Panc1 (cell line): ENCODE measurements at places on chromosomes 7 and 10.

- no peak for DNase-seq
Measured at GRCh38 chr7:96004578-96004977, 232.2 kb downstream of the DYNC1I1 start.

DNA sequence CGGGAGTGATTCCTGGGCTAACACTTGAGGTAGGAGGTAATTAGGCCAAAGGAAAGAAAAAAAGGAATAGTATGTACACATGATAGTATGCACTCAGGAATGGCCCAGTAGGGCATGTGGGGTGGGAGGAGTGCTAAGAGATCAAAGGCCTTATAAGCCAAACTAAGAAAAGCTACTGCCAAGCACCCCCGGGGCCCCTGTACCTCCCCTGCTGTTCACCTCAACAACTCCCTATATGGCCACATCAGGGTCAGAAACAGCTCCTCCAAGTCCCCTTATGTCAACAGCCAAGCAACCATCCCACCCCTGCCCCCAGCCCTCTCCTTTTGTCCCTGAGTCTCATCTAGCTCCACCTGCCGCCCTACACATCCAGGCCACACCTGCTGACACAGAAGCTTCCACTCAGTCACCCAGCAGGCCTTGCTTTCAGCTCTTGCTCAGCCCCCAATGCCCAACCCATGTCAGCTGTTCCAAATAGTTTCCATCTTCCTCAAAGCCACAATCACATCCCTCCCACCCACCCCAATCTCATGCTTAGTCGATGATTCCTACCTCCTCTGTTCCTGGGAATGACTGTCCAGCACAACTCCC is 80.2 kb downstream of the SORBS1 start:
- no peak for DNase-seq

GRCh38 chr10:61974601-61975390 is 73.3 kb downstream of the ARID5B start:
- DNase-seq: no peak

- DNase-seq: no peak
Measured at GRCh38 chr7:151850491-151851124, 26.3 kb downstream of the PRKAG2 start.
